ENCODE measurements at places on chromosomes 6 and 20.

DNA sequence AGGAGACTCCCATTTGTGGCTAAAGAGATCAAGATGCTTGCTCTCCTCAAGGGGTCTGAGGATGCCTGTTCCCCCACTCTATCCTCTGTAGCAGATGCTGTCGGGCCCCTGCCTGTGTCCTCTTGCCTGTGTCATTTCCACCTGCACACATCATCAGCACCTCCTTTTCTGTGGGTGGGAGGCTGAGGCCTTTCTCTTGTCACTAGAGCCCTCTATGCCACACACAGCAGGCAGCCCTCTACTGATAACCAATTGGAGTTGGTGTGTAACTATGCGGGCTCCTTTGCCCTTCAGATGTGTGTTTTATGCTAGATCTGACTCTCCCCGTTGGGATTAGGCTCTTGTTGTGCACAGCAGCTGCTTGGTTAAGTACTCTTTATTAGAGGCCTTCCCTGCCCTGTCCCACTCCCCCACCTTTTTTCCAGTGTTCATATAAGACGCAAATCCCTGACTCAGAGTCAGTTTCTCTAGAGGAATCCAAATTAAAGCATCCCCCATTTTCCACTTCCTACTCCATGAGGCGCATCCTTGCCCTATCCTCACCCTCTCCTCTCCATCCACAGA lies 7.7 kb downstream of the TREML2 start:
- no peak for DNase-seq
- no peaks in the 10 kb centered on the region for H3K36me3 ChIP-seq
- H3K27ac ChIP-seq = no peak overlapping the region
- no peaks in the 10 kb centered on the region for H3K27me3 ChIP-seq
- H3K4me3 ChIP-seq = no peak overlapping the region
- H3K4me1 ChIP-seq = no peaks in the 10 kb centered on the region

- no peaks in the 10 kb centered on the region for H3K36me3 ChIP-seq
- peaks cover 41% of the 10 kb centered on the region for H3K4me1 ChIP-seq
- DNase-seq = no peak
- no peak overlapping the region for H3K27ac ChIP-seq
- H3K4me3 ChIP-seq = no peak overlapping the region
These were observed 19.3 kb downstream of the JARID2 start for GRCh38 chr6:15264902-15265761.

DNA sequence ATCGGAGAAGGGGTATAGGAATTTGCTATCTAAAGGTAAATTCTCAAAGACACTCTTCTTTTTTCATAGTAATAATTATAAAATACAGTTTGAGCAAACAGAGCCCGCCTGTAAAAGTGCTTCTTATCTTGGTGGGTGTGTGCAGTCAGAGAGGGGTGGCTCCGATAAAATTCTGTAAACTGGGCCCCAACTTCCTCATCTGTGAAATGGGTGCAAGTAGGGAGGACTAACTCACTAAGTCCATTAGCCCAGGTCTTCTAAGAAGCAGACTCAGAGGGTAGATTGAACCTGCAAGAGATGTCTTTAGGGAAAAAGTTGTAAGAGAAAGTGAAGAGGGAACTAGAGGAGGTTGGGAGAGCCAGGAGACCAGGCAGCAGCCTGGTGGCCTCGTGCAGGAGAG lies 245.8 kb upstream of the RREB1 start:
- peaks cover 2% of the 10 kb centered on the region for H3K4me1 ChIP-seq
- no peaks in the 10 kb centered on the region for H3K27me3 ChIP-seq
- H3K4me3 ChIP-seq = no peak overlapping the region
- H3K36me3 ChIP-seq = no peaks in the 10 kb centered on the region
- no peak for DNase-seq

DNA sequence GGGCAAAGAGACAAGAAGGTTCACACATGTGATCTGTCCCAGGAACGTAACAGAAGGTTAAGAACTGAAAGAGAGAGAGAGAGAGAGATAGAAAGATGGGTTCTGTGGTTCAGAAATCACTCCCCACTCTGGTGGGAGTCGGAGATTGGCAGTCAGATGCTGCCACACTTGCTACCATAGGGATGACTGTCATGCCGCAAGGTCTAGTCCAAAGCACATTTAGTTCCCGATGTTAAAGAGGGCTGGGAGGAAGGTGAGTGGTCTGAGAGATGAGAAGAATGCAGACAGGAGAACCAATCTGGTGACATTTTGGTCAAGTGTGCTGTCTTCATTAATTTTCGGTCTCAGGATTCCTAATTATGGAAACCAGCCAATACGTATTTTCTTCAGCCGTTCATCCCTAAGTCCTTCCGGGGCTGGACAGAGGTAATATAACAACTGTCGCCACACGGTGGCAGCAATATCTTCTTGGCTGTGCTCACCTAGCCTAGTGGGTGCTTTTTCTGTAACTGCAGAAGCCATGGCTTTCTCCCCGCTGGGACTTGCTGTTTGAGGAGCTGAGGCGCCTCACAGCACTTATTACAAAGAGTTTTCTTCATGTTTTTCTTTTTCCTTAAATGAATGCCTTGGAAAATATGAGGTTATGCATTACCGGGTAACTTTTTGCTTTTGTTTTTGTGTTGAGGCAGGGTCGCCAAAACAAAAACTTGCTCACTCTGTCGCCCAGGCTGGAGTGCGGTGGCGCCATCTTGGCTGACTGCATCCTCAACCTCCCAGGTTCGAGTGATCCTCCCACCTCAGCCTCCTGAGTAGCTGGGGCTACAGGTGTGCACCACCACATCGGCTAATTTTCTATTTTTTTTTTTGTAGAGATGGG lies 46.0 kb downstream of the SLC35D3 start:
- no peaks in the 10 kb centered on the region for H3K27me3 ChIP-seq
- H3K27ac ChIP-seq = no peak overlapping the region
- no peaks in the 10 kb centered on the region for H3K36me3 ChIP-seq
- H3K4me3 ChIP-seq = no peak overlapping the region
- no peaks in the 10 kb centered on the region for H3K4me1 ChIP-seq

GRCh38 chr6:14127611-14128010 lies 10.0 kb downstream of the CD83 start:
- no peak for DNase-seq
- H3K27ac ChIP-seq = no peak overlapping the region
- no peaks in the 10 kb centered on the region for H3K36me3 ChIP-seq
- H3K4me3 ChIP-seq = no peak overlapping the region
- H3K4me1 ChIP-seq = no peaks in the 10 kb centered on the region

GRCh38 chr6:46505693-46506512 lies 14.7 kb upstream of the RCAN2 start:
- H3K27ac ChIP-seq = no peak overlapping the region
- DNase-seq = no peak
- H3K4me3 ChIP-seq = no peak overlapping the region
- no peaks in the 10 kb centered on the region for H3K36me3 ChIP-seq
- H3K4me1 ChIP-seq = no peaks in the 10 kb centered on the region
- H3K27me3 ChIP-seq = no peaks in the 10 kb centered on the region

GRCh38 chr6:134111726-134112125 lies 59.3 kb upstream of the SLC2A12 start:
- no peaks in the 10 kb centered on the region for H3K4me1 ChIP-seq
- no peak for DNase-seq
- no peaks in the 10 kb centered on the region for H3K36me3 ChIP-seq
- H3K27ac ChIP-seq = no peak overlapping the region
- H3K4me3 ChIP-seq = no peak overlapping the region
- H3K27me3 ChIP-seq = no peaks in the 10 kb centered on the region

DNA sequence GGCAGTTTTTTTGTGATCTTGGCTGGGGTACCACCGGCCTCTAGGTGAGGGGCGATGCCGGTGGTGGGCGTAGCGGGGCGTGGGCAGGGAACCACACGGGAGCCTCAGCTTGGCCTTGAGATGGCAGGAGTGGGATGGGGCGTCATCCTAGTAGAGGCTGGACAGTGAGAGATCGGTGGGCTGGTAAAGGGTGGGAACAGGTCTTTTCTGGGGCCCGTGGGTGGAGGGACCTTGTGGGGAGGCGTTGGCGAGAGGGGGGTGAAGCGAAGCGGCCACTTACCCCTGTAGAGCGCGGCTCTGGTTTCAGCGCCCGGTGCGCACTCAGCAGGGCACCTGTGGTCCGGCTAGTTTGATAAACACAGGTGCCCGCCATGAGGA lies 12.0 kb downstream of the ITPR3 start:
- H3K27me3 ChIP-seq = no peaks in the 10 kb centered on the region
- peak overlapping the region; percentile 42 for H3K4me3 ChIP-seq
- peaks cover 9% of the 10 kb centered on the region for H3K4me1 ChIP-seq
- no peaks in the 10 kb centered on the region for H3K36me3 ChIP-seq
- DNase-seq = no peak
- H3K27ac ChIP-seq = no peak overlapping the region

GRCh38 chr6:70884074-70884983 lies 72.5 kb downstream of the B3GAT2 start:
- no peak overlapping the region for H3K27ac ChIP-seq
- H3K4me1 ChIP-seq = peaks cover 2% of the 10 kb centered on the region
- H3K4me3 ChIP-seq = no peak overlapping the region
- peak; percentile 80 for DNase-seq
- H3K36me3 ChIP-seq = no peaks in the 10 kb centered on the region

DNA sequence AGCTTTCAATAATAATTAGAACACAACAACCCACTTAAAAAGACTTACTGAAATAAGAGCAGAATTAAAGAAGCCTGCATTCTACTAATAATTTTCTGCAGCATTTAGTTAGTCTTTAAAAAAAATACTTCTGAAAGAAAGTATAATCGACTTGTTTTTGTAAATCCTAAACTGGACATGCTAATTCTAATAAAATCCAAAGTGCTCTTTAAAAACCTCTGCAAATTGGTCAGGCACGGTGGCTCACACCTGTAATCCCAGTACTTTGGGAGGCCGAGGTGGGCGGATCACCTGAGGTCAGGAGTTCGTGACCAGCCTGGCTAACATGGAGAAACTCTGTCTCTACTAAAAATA lies 57.5 kb upstream of the ARMH2 start:
- no peak overlapping the region for H3K27ac ChIP-seq
- no peaks in the 10 kb centered on the region for H3K36me3 ChIP-seq
- H3K4me1 ChIP-seq = no peaks in the 10 kb centered on the region
- no peaks in the 10 kb centered on the region for H3K27me3 ChIP-seq
- H3K4me3 ChIP-seq = no peak overlapping the region
- no peak for DNase-seq

DNA sequence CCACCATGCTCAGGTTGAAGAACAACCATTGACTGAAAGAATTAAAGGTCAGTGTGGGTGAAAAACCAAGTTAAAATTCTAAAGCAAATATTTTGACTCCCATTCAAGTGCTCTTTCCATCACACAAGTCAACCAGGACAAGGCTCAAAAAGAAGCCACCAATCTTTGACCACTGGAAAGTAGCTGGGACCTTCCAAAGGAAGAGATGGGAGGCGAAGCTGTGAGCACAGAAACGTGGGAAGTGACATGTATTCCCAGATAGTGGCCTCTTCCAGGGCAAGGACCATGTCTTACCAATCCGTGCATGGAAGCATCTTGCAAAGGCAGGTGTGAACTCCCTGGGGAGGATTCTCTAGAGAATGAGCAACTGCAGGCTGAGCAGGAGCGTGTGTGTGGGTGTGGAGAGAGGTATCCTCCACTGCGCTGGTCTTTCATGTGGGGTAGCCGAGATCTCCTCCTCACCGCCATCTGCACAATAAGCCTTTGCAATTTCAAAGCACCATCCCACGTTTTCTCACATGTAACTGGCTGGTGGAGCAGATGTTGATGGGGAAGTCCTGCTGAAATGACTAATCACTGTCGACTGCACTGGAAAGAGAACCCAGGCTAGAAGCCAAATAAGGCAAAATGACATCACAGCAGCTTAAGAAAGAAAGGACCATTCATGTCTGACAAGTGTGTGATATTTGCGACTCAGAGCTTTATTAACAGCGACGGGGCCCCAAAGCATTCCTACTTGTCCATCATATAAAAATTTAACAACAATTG lies 189.4 kb upstream of the RREB1 start:
- H3K4me1 ChIP-seq = no peaks in the 10 kb centered on the region
- H3K36me3 ChIP-seq = no peaks in the 10 kb centered on the region
- DNase-seq = no peak
- H3K4me3 ChIP-seq = no peak overlapping the region

- no peaks in the 10 kb centered on the region for H3K36me3 ChIP-seq
- DNase-seq = no peak
- no peaks in the 10 kb centered on the region for H3K27me3 ChIP-seq
- no peak overlapping the region for H3K4me3 ChIP-seq
- H3K27ac ChIP-seq = no peak overlapping the region
These were observed 18.4 kb upstream of the MRPS18A start for GRCh38 chr6:43705996-43706395.

DNA sequence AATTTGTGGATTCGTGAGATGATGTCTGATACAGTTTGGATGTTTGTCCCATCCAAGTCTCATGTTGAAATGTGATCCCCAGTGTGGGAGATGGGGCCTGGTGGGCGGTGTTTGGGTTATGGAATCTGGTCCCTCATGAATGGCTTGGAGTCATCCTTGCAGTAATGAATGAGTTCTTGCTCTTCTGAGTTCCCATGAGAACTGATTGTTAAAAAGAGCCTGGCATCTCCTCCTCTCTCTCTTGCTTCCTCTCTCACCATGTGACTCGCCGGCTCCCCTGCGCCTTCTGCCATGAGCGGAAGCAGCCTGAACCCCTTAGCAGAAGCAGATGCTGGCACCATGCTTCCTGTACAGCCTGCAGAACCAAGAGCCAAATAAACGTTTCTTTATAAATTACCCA lies 30.5 kb upstream of the RPP40 start:
- H3K4me1 ChIP-seq = no peaks in the 10 kb centered on the region
- no peaks in the 10 kb centered on the region for H3K27me3 ChIP-seq
- H3K27ac ChIP-seq = no peak overlapping the region
- H3K4me3 ChIP-seq = no peak overlapping the region
- no peak for DNase-seq

DNA sequence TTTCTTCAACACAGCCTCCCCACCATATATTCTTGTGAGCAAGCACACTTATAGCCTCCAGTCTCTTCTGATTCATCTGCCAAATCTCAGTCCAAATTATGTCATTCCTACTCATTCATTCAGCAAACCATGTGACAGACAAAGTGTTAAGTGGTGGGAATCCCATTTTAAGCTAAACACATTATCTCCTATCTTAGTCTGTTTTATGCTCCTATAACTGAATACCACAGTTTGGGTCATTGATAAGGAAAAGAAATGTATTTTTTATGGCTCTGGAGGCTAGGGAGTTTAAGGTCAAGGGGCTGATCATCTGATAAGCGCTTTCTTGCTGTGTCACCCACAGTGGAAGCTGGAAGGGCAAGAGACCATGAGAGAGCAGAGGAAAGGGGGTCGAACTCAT lies 23.9 kb upstream of the SMIM13 start:
- H3K4me1 ChIP-seq = no peaks in the 10 kb centered on the region
- DNase-seq = no peak
- H3K36me3 ChIP-seq = no peaks in the 10 kb centered on the region

- DNase-seq = peak; percentile 95
- H3K4me3 ChIP-seq = no peak overlapping the region
- H3K36me3 ChIP-seq = no peaks in the 10 kb centered on the region
- no peaks in the 10 kb centered on the region for H3K27me3 ChIP-seq
- no peak overlapping the region for H3K27ac ChIP-seq
These were observed 735.1 kb upstream of the MARCKS start for GRCh38 chr6:113122060-113122459.

- H3K27ac ChIP-seq = no peak overlapping the region
- H3K27me3 ChIP-seq = no peaks in the 10 kb centered on the region
- H3K36me3 ChIP-seq = no peaks in the 10 kb centered on the region
- H3K4me3 ChIP-seq = no peak overlapping the region
These were observed 56.6 kb upstream of the POU3F2 start for GRCh38 chr6:98777762-98778161.

- no peak overlapping the region for H3K27ac ChIP-seq
- DNase-seq = peak; percentile 7
- H3K27me3 ChIP-seq = no peaks in the 10 kb centered on the region
- no peak overlapping the region for H3K4me3 ChIP-seq
- no peaks in the 10 kb centered on the region for H3K36me3 ChIP-seq
These were observed 114.9 kb downstream of the MAP3K5 start for GRCh38 chr6:136677344-136677743.

- no peaks in the 10 kb centered on the region for H3K4me1 ChIP-seq
- DNase-seq = no peak
- no peaks in the 10 kb centered on the region for H3K27me3 ChIP-seq
- no peak overlapping the region for H3K4me3 ChIP-seq
- no peaks in the 10 kb centered on the region for H3K36me3 ChIP-seq
These were observed 654.2 kb upstream of the MAP3K7 start for GRCh38 chr6:91240878-91241603.
